ENCODE measurements at places on chromosomes 12 and 14.
A peak's percentile ranks its signal among the peaks of the same experiment; 100 is the strongest.

GRCh38 chr14:29528889-29529288 lies 398.8 kb downstream of the PRKD1 start:
- DNase-seq, result no peak

- DNase-seq, result no peak
Measured at GRCh38 chr12:68222326-68222725, 3.3 kb downstream of the IL26 start.

GRCh38 chr14:55297611-55298499 lies 26.6 kb downstream of the FBXO34 start:
- no peak for DNase-seq

DNA sequence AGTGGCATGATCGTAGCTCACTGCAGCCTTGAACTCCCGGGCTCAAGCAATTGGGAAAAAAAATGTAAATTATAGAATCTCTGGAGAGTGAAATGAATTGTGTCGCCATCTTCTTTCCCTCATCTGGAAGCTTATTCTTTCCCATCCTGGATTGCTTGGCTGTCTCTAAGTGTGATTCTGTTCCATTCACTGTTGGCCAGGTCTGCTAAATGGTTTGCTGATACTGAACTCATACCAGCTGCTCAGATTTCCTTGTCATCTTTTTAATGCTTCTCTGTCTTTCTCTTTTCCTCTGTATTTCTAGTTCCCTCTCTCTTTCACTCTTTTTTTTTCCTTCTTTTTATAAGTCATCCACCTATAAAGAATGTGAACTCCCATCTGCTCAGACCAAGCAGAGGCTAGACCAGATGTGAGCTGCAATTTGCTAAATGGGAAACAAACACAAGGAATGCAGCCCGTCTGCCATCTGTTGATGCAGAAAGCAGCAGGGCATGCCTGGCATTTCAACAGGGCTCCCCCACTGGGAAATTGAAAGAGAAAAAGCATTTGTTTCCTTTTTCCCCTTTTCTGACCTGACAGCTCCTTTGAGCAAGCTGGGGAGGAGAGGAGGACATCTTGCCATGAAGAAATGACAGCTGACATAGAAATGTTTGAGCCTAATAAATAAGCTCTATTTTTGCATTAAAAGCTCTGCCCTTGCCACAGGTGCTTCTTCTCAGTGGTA lies 1823.6 kb upstream of the FLRT2 start:
- no peak for DNase-seq

GRCh38 chr12:12428961-12429657 lies 72.2 kb downstream of the BORCS5 start:
- DNase-seq, result no peak

GRCh38 chr12:53336181-53336681 lies at the start of gene SP7:
TSS of gene SP7 (minus strand) at chr12:53336354. CDS start at chr12:53335646, 708 bp downstream.
- DNase-seq, result no peak

GRCh38 chr12:123829561-123829960 lies 67.5 kb downstream of the DNAH10 start:
- DNase-seq, result no peak

DNA sequence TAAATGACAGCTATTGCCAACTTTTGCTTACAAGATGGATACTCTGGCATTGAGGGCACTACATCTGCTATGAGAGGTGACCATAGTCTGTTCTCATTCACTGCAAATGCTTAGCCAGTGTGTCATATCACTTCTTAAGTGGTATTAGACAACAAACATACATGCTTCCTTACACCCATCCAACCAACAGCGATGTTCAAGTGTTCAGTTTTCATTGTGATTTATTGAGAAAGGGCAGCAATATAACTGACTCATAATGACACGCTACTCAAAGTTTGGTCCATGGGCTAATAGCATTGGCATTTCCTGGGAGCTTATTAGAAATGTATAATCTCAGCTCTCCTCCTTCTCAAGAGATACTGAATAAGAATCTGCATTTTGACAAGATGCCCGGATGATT lies 181.7 kb downstream of the NPAS3 start:
- no peak for DNase-seq

DNA sequence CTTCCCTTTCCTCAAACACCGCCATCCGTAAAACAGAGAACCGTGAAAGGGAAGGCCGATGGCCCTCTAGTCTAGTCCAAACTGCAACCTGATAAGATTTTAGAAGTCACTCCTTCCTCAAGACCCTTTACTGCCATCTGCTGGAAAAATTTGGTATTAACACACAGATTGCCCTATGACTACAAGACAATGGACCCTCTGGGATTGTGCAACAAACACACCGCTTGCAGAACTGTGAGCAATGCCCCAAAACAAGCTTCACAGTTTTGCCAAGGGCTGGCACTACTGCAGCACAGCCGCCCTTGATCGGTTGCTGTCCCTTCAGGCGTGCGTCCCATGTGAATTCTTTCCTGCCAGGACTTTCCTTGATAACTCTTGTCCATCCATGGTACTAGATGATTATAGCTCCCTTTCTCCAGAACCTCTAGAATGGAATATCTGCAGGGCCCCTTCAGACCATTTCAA lies 23.1 kb downstream of the LLPH start:
- DNase-seq, result peak; percentile 49

DNA sequence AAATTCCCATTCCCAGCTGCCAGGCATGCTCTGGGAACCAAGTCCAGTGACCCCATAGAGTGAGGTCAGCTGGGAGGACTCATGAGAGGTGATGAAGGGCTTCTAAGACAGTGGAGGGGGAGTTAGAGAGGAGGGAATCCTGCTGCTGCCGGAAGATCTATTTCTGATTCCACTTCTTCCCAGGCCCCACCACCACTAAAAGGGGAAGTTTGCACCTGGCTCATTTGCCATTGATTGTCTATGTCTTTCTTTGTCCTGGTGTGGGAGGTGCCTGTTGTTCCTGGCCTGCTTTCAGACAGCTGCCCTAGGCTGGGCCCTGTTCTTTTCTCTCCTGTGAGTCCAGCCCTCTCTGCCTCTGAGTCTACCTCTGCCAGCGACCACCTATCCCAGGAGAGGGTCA lies 3.0 kb upstream of the KRT6A start:
- no peak for DNase-seq

DNA sequence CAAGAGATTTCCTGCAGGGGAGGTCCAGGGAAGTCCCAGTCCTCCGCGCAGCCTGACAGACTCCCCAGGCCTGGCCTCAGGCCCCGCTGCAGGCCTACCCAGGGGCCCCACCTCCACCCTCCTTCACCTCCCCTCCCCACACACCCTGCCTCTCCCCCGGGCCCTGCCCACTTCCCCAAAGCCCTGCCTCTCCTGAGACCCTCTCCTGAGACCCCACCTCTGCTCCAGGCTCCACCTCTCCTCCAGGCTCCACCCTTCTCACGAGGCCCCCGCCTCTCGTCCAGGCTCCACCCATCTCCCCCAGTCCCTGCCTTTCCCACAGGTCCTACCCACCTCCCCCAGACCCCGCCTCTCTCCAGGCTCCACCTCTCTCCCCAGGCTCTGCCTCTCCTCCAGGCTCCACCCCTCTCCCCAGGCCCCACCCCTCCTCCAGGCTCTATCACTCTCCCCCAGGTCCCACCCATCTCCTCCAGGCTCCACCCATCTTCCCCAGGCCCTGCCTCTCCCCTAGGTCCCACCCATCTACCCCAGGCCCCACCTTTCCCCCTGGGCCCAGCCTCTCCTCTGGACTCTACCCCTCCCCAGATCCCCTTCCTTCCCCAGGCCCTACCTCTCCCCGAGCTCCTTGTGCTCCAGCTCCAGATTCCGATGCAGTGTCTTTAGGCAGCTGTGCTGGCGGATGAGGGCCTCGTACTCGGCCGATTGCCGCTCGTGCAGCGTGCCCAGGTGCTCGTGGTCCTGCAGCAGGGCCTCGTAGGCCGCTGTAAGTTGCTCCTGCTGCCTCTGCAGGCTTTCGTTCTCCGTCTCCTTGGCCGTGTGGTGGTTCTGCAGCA lies 58.8 kb upstream of the GPR68 start:
- no peak for DNase-seq

DNA sequence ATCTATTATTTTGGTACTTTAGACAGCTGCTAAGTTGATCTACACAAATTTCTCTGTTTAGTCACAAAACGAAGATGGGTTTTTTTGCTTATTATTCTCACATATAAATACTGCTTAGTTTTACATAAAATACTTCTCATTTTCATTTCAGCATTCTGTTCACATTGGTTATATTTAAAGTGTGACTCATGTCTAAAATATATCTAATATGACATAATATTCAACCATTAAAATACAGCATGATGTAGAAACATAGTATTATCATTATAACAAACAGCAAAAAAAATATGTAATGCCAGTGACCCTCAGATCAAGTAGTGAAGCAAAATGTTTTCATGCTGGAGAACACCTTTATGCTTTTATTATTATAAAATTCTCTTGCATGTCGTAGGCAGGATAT lies 63.7 kb downstream of the SH2B3 start:
- no peak for DNase-seq

DNA sequence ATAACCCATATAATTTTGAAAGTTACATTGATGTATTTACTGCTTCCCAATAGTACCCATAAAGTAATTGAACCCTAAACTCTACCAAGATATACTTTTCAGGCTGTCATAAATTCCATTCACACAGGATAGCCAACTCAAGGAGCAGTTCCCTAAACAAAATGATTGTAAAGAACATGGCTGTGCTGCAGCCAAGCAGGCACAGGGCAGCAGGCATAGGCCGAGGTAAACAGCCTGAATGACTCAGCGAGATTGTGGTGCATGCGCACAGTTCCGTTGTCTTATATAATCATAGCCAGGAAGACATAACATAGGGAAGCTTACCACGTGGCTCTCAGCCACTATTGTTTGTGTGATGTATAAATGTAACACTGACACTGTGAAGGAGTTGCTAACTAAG lies 344.9 kb downstream of the FSCB start:
- DNase-seq, result no peak

DNA sequence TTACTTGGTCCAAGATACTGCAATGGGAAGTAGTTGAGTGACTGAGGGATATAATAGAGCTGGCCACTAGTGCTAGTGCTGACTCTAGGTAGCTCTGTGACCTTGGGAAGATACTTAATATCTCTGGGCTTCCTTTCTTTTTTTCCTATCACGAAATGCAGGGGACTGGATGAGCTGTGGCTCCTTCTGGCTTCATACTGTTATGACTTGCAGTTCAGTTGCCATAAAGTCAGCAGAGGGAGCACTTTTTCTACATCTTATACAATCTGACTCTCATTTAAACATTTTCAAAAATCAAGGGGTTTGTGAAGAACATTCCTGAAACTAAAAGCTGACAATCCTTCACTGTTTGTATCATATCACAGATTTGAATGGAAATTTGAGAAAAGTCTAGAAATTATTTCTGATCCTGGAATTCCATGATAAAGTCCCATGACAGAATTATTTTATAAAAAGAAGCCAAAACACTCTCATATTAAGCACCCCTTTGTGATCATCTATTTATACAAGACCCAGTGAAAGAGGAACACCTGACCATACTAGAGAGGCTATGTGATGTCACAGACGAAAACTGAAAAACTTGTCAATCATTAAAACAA lies 5.3 kb downstream of the BHLHE41 start:
- no peak for DNase-seq

Data from activated CD8-positive, alpha-beta memory T cell treated with anti-CD3 and anti-CD28 coated beads for 48 hours (primary cell).